Activated CD4-positive, alpha-beta T cell treated with anti-CD3 and anti-CD28 coated beads, Interleukin-2, amount 50 U/mL, for 1 hour (primary cell): ENCODE measurements at places on chromosomes 4 and X.

DNA sequence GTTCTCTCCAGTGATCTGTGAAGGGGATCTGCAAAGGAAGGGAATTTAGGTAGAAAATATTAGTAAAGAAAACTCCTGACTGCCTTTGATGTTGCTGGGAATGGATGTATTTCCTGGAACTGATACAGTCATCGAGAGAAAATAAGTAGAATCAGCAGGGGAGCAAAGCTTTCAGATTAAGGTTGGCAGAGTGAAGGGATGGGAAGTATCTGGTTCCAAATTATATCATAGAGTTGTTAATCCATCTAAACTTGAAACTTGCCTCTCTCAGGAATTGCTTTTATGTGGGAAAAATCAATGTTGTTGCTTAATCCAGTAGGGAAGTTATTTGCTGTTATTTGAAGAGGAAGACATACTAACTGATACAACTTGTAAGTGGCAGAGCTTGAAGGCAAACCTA is 19.3 kb downstream of the EPHA5 start:
- DNase-seq = no peak

GRCh38 chr4:157885811-157886210 is 287.0 kb downstream of the GASK1B start:
- no peak for DNase-seq

DNA sequence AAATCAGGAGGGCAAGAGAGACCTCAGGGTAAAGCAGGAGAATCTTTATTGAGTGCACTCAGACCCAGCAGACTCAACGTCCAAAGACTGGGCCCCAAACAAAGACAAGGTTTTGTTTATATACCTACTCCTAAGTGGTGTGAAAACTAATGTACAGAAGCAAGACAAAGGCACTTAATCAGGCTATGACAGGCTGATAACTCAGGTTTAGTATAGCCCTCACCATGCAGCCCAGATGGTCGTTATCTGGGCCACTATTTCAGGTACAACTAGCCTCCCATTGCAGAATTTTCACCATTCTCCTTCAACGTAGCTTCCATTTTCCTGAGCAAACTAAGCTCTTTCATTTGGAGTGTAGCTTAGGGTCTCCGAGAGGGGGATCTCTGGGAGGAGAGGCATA is 36.9 kb downstream of the SULT1E1 start:
- DNase-seq = no peak

- DNase-seq = no peak
These were observed 34.1 kb downstream of the GPAT3 start for GRCh38 chr4:83569987-83570386.

GRCh38 chr4:168248176-168248710 is 70.3 kb downstream of the DDX60 start:
- no peak for DNase-seq

GRCh38 chr4:176262243-176262642 is 6.8 kb downstream of the ASB5 start:
- DNase-seq = no peak

DNA sequence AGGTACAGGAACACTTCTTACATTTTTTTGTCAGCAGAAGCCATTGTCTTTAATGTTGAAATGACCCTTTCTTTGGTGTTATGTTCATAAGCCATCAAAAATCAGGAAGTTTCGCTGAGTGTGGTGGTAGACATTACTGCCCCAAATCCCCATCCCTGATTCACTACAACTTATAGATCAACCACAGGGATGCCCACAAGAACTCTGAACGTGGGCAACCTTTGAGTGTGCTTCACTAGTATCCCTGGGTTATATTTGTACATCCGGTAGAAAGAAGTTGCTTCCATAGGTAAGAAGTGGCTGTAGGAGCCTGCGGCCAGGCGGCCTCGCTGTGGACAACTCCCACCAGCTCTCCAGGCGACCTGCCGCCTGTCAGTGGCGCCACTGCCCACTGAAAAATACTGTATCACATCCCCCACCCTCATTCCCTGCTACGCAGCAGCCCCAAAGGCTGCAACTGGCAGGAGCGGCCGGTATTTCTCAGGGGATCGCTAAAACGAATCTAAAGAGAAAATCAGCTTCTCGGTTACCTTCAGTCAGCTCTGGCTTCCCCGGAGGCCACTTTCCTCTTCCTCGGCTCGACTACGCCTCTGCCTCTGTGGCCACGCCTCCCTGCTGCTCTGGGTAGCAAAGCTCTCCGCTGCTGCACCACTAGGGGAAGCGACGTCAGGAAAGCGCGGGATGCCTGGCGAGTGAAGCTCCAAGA is 13.9 kb upstream of the ETDC start:
- peak; percentile 57 for DNase-seq

GRCh38 chr4:170666909-170667308 is 577.2 kb upstream of the AADAT start:
- DNase-seq = no peak
